A549 (cell line): ENCODE measurements at places on chromosomes 6 and 20. TPM values are rescaled to one million over a fixed set of nuclear protein-coding genes. Genes with fewer than 3 reads are reported as not detected.

Gene ATRN
- 20.4 to 22.6 TPM (median 21.3 TPM) in 3 replicates for polyA plus RNA-seq

DNA sequence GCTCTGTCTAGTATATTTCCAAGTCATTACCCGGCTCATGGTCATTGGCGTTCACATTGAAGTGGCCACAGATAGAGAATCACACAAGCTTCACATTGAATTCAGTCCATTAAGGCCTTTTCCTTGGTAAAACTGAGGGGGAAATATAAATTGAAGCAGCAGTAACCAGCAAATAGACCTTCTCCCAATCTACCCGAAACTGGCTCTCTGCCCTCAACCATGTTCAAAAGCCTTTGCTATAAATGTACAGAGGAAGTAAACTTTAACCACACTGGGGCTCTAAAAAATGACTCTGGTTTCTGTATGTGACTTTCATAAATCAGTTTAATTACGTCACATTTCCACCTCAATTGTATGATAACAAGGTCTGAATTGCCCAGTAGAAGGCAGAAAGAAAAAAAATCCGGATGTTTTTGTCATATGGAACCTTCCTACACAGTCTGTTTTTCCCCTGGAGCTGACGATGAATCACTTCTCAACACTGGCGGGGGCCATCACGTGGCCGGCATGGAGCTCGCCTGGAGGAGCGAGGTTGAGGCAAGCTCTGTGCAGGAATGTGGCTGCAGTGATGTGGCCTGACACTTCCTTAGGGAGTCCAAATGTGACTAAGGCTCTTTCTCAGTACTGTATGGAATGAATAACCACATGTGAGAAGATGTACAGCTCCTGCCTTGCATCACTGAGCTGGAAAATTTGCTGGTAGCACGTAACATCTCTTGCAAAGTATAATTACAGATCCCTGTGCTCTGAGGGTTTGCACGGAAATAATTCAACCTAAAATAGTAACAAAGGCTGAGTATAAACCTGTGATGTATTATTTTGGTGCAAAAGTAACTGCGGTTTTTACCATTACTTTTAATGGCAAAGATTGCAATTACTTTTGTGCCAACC is 58.6 kb upstream of the SNX9 start:
- peak; percentile 68 for DNase-seq

- DNase-seq = no peak
These were observed 62.9 kb upstream of the ADGRG6 start for GRCh38 chr6:142238881-142239280.

DNA sequence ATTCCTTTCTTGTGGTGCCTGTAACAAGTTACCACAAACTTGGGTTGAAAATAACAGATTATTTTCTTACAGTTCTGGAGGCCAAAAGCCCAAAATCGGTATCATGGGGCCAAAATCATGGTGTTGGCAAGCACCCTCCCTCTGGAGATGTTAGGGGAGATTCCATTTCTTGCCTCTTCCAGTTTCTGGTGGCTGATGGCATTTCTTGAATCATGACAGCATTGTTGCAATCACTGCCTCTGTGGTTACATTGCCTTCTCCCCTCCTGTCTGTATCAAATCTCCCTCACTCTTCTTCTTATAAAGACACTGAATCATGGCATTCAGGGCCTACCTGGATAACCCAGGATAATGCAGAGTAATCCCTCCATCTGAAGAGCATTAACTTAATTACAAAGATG is 17.9 kb upstream of the TENT5A start:
- no peak for DNase-seq

Gene SMLR1
- polyA plus RNA-seq = 0.03 to 0.04 TPM in 2 of 3 replicates, not detected in the other

DNA sequence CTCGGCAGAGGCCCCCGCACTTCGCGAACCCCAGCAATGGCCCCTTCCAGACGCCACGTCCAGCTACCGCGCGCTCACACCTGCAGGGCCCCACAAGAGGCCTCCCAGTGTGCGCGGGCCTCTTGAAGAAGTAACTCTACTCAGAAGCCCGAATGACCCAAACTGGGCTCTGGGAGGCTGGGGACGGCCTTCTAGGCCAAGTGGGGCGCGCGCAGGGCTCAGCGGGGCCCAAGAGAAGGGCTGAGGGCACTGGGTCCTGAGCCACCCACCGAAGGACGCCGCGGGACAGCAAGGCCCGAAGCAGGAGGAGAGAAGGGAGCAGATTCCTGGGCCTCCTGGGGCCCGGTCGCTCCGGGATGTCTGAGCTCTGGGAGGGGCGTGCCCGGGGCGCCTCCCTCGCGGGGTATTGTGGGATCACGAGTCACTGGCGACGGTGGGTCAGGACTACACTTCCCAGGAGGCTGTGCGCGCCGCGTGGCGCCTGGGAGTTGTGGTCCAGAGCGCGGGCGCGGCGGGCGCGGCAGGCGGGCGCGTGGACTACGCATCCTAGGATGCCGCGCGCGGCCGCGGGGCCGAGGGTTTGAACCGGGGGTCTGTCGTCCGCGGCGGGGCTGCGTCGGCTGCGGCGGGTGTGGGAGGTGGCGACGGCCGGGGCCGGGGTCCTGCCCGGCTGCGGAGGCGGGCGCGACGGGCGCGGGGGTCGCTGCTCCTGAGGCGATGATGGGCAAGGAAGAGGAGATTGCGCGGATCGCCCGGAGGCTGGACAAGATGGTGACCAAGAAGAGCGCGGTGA is at the start of gene TCEA2:
Gene TCEA2, plus strand, starts transcription at position 603 of the 793 bp plus-strand sequence. Its CDS starts 115 bp downstream, at position 718.
- peak; percentile 96 for DNase-seq

- DNase-seq = no peak
These were observed 48.4 kb upstream of the CDYL start for GRCh38 chr6:4727671-4728435.

Gene OPN5
- not detected in 3 replicates for polyA plus RNA-seq

- no peak for DNase-seq
These were observed 74.6 kb upstream of the RNF24 start for GRCh38 chr20:4089756-4090487.

DNA sequence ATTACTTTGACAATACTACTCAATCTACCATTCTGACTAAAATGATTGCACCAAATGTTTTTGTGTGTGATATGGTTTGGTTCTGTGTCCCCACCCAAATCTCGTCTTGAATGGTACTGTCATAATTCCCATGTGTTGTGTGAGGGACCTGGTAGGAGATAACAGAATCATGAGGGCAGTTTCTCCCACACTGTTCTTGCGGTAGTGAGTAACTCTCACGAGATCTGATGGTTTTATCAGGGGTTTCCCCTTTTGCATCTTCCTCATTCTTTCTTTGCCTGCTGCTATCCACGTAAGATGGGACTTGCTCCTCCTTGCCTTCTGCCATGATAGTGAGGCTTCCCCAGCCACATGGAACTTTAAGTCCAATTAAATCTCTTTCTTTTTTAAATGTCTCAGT is 20.8 kb downstream of the SYCP2 start:
- no peak for DNase-seq

Gene RAET1L
- 0.18 to 0.22 TPM in 2 of 3 replicates, not detected in the other for polyA plus RNA-seq

GRCh38 chr6:124223611-124224345 is 420.1 kb downstream of the NKAIN2 start:
- no peak for DNase-seq

DNA sequence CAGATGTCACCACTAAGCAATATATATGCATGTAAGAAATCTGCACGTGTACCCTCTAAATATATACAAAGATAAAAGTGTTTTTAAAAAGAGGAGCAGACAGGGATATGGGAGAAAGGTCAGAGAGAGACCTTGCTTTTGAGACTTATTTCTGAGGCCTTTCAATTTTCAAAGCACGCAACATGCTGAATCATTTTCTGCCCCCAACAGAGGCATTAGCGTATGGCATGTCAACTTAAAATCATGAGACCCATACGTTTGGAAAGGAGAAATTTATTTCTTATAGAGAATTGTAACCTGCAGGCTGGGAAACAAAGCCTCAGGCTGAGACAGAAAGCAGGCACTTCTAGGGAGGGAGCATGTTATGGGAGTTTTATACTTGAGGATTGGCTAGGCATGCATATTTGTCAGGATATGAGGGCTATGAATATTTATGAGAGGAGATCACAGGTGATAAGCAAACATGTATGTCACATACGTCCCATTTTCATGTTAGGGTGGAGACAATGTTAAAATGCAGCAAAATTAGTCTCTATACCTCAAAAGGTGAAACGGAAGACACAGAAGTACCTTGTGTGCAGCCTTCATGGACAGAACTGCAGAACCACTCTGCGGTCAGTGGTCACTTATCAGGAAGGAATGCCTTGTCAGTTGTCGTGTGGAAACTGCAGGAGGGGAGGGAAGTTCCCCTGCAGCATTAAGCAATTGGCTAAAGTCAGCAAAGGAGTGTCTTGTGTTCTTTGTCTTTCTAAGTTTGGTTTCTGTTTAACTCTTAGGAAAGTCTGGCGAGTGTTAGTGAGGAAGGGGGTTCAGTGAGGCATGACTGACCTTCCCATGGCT is 6.3 kb upstream of the GABRR2 start:
- no peak for DNase-seq

- no peak for DNase-seq
These were observed 2.5 kb downstream of the BTN1A1 start for GRCh38 chr6:26502626-26503025.

GRCh38 chr20:24546232-24546892 is 76.9 kb downstream of the SYNDIG1 start:
- DNase-seq = no peak

DNA sequence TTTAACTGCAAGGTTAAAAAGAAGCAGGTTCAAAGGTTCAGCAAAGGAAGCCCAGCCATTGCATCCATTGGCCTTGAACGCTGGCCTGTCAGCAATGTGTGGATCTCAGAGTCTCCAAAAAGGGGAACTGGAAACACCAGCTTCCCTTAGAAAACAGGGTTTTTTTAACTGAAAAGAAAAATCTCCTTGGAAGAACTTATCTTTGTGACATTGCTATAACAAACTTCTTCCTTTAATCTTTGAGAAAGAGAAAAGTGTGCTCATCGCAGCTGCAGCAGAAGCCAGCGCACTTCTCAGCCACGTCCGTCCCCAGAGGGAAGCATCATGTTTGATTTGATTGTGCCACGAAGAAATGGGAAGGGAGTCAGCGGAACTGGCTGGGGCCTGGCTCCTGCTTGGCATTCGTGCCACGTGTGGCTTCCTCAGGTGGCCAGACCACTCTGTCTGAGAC is 215.0 kb downstream of the SYNDIG1 start:
- DNase-seq = no peak

DNA sequence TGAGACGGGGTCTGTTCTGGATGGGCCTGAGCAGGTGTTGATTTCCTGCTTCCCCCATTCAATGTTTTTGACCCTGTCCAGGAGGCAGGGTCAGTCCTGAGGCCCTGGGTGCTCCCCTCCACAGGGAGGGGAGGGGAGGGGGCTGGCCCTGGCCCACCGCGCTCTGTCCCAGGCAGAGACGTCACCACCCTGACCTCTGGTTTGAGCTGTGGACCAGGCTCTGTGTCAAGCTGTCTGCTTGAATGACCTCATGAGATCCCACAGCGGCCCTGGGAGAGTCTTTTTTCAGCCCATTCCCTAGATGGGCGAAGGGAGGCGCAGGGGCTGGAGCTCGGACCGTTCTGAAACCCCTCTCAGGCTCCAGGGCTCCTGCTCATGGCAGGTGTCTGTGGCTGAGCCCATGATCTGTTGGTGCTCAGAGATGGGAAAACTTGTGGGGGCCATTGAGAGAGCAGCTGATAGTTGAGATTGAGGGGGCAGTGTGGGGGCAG is 8.9 kb upstream of the LKAAEAR1 start:
- no peak for DNase-seq

Gene RFX6
- polyA plus RNA-seq = not detected in 3 replicates

GRCh38 chr6:32415521-32416019 is 8.6 kb upstream of the BTNL2 start:
- peak; percentile 41 for DNase-seq

- no peak for DNase-seq
These were observed 79.8 kb downstream of the VEGFA start for GRCh38 chr6:43849844-43850243.

Gene PTGIS
- 0.04 to 0.05 TPM (median 0.04 TPM) in 3 replicates for polyA plus RNA-seq

GRCh38 chr20:13147971-13148370 is 73.1 kb upstream of the ISM1 start:
- DNase-seq = no peak

- DNase-seq = no peak
These were observed 13.1 kb upstream of the ZSCAN9 start for GRCh38 chr6:28211840-28212509.

Gene FAM209B
- polyA plus RNA-seq = 0.20 to 0.70 TPM (median 0.46 TPM) in 3 replicates

DNA sequence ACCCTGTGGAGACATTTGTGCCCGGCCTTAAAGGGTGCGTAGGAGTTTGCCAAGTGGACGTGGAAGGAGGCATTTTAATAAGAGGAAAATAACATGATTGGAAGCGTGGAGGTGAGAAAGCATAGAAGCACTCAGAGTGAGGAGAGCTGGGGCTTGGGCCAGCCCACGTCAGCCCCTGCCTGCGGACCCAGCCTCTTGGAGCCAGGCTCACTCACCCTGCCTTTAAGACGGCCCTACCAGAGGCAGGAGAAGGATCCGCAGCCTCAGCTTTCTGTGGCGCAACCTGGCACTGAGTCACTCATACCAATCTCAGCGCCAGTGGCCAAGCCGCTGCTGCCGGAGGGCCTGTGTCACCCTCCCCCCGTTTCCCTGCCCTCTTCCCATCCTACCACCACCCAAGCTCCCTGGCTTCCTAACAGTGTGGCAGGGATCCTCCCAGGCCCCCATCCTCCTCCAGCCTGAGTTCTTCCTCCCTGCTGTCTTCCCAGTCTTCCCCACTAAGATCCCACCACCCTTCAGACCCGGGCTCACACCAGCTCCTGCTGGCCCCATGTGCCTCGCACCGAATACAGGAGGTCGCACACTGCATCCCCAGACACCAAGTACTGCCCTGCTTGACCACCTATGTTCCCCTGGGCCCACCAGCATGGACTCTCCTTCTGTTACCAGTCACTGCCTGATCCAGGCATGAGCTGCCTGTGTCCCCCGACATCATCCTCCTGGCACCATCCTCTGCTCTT is 285.2 kb downstream of the UST start:
- DNase-seq = peak; percentile 70

Gene TRIM40
- 0.05 TPM in 1 of 3 replicates, not detected in the others for polyA plus RNA-seq

- peak; percentile 48 for DNase-seq
These were observed 34.2 kb downstream of the PIM1 start for GRCh38 chr6:37204014-37204751.

- DNase-seq = no peak
These were observed 1289.3 kb downstream of the HACE1 start for GRCh38 chr6:103570431-103570830.

Gene DLK2
- 2.2 to 2.6 TPM (median 2.5 TPM) in 3 replicates for polyA plus RNA-seq

GRCh38 chr20:13922241-13922640 is 68.2 kb downstream of the SEL1L2 start:
- DNase-seq = no peak

DNA sequence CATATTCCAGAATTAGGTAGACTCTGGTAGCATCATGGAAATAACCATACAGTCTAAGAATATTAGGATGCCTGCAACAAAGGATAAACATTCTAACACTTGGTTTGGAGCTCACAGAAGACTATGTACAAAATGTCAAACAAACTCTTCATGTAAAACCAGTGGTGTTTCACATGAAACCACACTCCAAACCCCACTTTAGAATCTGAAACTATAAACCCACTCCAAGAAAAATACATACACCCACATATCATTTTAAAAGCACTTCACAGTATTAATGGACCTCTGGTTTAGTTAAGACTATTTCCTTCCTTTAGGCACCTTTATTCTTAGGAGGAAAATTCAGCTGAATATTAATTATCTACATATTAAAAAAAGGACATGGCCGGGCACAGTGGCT is 10.5 kb downstream of the AURKA start:
- DNase-seq = no peak

GRCh38 chr20:50792708-50793574 is 1.9 kb upstream of the BCAS4 start:
- no peak for DNase-seq

- DNase-seq = no peak
These were observed 116.1 kb upstream of the CCN2 start for GRCh38 chr6:132067286-132067685.
